ENCODE measurements at places on chromosomes 4 and X.

DNA sequence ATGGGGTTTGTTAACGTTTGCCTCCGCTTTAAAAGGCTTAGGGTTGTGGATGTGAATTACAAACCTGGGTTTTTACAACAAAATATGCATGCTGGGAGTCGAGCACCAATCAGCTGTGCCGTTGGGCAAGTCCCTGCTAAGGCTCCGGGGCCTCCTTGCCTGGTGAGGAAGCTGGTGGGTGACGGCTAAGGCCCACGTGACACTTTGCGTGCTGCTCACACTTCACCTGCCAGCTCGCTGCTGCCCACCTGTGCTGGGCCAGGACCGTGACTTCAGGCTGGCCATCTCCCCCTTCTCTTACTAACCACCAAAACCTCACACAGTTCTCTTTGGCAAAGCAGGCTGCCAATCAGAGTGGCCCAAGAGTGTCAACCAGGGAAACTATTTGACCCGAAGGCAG is 178.3 kb downstream of the AFAP1 start:
- no peak for DNase-seq

DNA sequence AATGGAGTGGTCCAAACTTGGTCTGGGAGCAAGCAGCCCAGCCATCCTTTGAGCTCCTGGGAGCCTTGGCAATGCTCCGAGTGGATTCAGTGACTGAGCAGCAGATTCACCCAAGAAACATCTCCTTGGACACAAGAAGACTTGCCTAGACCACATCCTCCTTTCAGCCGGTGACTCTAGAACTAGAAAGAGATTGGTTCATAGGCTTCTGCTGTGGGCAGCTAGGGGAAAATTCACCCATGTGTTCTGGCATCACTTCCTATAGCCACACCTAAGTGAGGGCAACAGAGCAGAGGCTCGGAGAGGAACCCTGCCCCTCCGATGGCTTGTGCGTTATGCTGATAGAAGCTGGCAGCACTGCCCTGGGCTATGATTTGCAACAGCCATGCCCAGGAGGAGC is 16.0 kb downstream of the ZNF275 start:
- no peak for DNase-seq

GRCh38 chr4:101914761-101915160 is 124.2 kb downstream of the BANK1 start:
- no peak for DNase-seq

GRCh38 chr4:38866973-38867477 is 581 bp upstream of the FAM114A1 start:
- DNase-seq, result no peak

DNA sequence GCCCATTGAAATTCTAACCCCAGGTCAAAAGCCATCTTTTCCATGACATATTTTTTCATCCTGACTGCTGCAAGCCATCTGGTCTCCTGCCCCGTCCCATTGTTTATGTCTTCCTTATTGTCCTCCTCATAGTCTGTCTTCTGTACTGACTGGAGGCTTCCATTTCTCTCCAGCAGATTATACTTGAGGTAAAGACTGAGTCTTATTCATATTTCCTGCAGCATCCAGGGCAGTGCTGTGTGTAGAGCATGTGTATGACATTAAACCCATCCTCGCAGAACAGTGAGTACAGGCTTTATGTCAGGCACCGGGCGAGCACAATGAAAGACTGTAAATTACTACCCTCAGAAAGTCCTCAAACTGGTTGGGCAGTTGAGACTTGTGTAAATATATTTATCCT is 275.1 kb downstream of the C4orf33 start:
- DNase-seq, result no peak

- DNase-seq, result no peak
These were observed 48.7 kb upstream of the PHOX2B start for GRCh38 chr4:41797260-41797659.

DNA sequence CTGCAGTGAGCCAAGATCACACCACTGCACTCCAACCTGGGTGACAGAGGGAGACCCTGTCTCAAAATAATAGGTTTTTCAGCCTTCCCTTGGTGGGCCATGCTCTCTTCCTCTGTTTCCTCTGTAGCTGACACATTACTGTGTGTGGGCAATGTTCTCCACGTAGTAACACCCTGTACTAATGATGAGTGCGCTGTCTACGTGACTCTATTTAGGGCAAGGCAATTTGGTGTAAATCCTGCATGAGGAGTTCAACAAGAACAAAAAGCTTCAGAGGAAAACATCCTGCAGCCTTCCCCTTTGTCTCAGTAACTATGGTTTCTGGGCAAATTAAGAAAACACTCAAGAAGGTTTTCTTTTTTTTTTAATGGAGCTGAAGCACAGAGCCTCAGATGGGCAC is 24.4 kb upstream of the JAKMIP1 start:
- DNase-seq, result no peak

- DNase-seq, result no peak
These were observed 68.6 kb downstream of the CHST7 start for GRCh38 chrX:46642145-46642544.

DNA sequence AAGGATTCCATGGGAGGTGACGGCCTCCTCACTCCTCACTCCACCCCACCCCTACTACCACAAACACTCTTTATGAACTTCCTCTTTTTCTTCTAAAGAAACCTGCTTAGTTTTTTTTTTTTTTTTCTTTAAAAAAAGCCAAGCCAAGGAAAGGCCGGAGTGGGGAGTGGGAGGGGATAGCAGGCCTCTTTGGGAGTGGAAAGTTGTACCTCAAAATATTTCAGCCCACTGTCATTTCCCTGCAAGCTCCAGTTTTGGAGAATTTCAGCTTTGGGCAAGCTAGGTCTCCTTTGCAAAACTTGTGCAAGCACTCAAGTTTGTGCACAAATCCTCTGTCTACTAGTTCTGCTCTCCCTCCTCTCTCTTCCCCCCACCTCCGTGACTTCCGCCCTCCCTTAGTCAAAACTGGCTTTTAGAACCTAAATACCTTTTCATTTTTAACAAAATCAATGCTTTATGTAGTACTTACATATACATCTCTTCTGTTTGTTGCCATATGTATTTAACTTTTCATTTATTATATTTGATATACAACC is 512 bp upstream of the ANTXR2 start:
- no peak for DNase-seq

DNA sequence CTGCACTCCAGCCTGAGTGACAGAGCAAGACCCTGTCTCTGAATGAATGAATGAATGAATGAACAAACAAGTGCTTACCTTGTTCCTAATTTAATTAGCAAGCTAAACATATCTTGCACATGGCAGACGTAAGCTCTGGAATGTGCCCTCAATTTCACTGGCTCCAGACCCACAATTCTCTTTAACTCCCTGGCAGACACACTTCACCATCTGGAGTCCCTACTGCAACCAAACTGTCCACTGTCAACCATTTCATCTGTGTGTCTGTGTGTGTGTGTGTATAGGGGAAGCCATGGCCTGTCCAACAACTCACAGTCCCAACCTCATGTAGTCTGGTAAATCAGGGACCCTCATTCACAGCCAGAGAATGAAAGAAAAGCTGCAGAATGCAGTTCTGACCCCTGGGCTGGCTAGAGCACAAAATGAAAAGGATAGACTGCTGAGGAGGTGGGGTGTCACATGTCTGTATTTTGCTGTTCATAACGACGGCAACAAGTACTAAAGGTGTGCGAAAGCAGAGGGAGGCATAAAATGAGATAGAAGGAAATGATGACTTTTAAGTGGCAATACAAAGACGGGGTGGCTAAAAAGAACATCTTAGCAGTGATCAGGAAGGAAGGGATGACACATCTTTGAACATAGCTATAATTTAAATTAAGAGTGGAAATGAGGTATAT is 114.1 kb downstream of the TSPAN5 start:
- DNase-seq, result no peak

DNA sequence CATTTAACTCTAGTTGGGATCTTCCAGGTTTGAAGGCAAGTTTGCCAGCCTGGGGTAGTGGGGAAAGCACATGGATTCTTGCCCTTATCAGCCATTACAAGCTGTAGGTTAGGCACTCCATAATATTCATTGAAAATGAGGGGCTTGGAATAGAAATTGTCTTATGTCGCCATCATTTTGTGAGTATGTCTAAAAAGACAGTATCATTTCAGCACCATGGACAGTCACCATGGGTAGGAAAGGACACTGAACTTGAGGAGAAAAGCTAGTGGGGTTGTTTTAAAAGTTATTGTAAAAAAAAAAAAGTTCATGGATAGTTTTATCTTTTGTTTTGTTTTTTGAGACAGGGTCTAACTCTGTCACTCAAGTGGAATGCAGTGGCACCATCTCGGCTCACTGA is 356.1 kb downstream of the HNRNPD start:
- DNase-seq, result peak; percentile 14

- peak; percentile 36 for DNase-seq
These were observed 169.2 kb downstream of the AFAP1 start for GRCh38 chr4:7770224-7771050.

GRCh38 chrX:586351-586750 is 44.2 kb upstream of the SHOX start:
- no peak for DNase-seq

DNA sequence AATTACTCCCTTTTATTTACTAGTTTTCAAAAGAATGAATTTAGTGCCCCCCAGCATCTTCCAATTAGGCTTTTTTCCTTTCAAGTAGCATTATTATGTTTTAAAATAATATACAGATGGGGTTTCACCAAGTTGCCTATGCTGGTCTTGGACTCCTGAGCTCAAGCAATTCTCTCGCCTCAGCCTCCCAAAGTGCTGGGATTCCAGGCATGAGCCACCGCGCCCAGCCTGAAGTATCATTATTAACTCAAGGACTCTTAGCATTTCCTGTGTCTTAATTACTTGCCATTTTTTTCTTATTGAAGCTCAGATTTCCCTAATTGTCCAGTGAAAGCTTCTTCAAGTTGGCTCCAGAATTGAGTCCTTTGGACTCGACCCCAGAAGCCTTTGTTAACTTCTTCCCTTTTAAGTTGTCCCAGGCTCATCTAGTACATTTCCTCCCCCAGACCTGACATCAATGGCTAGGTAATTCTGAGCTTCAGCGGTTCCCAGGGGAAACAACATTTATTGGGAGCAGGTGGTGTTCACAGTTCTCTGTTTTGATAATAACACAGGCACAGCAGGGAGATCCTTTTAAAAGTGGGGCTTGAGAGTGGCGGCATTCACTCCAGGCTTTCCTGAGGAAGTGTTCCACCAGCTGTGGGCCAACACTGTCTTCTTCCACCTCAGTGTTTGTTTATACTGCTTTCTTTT is 10.0 kb downstream of the SAT1 start:
- DNase-seq, result no peak

GRCh38 chrX:51148848-51149247 is 183.8 kb upstream of the NUDT10 start:
- DNase-seq, result no peak

GRCh38 chr4:62928483-62928882 is 1480.8 kb downstream of the TECRL start:
- DNase-seq, result no peak

DNA sequence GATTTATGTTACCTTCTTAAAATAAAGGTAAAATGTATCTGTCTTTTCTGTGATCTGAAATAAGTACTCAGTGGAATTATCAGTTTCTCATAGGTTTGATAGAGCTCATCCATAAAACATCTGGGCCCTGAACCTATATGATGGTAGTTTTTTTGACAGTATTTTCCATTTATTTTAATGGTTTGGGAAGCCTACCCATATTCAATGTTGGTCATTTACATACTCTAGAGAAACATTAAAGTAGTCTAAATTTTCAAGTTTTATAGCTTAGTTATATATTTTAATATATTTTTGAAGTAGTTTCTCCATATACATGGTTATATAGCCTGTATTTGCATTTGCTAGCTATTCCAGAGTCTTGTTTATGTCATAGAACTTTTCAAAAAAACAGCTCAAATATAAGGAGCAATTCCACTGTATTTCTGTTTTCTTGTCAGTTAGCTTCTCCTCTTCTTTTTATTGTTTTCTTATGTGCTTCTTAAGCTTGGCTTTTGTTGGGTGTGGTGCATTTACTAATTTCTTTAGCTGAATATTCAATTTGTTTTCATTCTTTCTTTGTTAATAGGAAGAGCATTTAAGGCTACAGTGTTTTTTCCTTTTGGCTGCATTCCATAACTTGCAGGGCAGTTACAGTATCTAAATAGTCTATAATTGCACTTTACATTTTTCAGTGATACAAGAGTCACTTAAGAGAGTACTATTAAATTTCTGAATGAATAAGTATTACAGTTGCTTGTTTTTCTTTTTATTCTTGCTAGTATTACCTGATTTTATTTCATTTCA is 181.4 kb downstream of the DKK2 start:
- DNase-seq, result peak; percentile 10

DNA sequence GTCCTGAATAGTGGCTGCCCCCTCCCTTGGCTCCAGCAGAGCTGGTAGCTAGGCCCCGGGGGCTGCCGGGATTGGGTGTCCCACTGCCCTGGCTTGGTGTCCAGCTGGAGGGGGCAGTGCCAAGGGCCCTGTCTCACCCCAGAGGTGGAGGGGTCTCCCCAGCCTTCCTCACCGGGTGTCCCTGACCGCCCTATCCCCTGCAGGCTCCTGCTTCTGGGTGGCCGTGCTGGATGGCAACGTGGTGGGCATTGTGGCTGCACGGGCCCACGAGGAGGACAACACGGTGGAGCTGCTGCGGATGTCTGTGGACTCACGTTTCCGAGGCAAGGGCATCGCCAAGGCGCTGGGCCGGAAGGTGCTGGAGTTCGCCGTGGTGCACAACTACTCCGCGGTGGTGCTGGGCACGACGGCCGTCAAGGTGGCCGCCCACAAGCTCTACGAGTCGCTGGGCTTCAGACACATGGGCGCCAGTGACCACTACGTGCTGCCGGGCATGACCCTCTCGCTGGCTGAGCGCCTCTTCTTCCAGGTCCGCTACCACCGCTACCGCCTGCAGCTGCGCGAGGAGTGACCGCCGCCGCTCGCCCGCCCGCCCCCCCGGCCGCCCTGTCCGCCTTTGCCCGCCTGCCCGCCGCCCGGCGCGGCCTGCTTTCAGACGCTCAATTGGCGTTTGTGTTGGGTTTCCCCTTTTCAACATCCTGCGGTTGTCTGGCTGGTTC is 4.6 kb downstream of the NAT8L start:
- DNase-seq, result no peak

DNA sequence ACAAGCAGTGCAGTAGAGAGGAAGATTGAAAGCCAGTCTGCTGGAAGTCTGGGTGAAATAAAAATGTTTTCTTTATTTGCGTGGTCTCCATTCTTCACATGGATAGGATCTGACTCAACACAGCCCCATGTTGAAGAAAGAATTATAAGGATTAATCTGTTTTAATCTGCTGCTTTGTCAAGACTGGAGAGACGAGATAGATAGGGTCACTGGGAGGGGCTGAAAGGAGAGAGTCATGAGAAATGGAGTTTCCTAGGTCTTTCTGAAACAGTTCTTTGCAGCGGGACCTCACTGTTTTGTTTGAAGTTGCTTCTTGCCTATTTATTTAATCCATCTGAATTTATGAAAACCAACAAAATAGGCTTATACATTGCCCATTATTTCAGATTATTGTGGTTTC is 32.4 kb upstream of the RHOH start:
- peak; percentile 32 for DNase-seq
